ENCODE measurements at places on chromosomes 11 and 22.

DNA sequence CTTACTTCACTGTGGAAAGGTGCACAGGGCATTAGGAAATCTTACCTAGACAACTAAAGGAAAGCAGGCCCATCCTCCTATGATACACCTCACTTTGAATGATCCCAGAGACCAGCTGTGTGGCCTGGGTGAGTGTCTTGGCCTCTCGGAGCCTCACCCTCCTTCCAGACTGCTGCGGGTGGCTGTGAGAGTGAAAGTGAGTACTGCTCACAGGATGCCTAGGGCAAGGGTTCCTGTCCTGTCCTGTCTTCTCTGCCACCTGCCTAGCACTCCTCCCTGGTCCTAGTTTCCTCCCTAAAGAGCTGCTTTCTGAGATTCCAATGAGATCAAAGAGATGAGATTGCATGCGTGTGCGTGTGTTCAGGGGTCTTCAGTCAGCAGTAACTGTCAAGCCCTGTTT lies 19.5 kb upstream of the ADORA2A start:
- no peak for DNase-seq

DNA sequence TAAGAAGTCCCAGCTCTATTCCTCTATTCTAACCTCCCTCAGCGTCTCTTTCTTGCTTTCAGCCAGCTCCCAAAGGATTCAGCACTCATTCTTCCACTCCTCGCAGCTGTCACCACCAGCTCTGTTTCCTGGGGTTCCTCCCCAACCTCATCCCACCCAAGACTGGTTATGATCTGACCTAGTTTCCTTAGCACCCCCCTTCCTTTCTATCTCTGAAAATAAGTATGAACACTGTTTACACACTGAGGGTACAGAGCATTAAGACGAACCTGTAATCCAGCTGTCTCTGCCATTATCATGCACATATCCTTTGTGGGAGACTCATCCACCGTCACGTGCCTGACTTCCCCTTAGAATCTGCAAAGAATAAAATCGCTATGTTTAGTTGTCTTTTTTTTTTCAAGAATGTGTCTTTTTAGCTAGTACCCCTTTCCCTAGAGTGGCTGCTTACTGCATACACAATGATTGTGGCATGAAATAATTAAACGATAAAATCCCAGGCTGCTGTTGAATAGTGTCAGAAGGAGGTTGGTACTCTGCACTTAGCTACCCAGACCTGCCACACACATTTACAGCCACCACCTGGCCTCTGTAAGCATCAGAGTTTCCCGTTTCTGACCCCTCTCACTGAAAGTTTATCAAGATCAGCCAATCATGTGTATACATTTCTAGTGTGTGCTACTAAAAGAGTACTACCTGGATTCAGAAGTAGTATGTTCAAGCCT lies 26.9 kb upstream of the CSTF3 start:
- no peak for DNase-seq

- DNase-seq, result no peak
Measured at GRCh38 chr11:11446967-11447366, 93.9 kb upstream of the CSNK2A3 start.

- DNase-seq, result no peak
Measured at GRCh38 chr11:91296629-91297028, 928.0 kb upstream of the FAT3 start.

DNA sequence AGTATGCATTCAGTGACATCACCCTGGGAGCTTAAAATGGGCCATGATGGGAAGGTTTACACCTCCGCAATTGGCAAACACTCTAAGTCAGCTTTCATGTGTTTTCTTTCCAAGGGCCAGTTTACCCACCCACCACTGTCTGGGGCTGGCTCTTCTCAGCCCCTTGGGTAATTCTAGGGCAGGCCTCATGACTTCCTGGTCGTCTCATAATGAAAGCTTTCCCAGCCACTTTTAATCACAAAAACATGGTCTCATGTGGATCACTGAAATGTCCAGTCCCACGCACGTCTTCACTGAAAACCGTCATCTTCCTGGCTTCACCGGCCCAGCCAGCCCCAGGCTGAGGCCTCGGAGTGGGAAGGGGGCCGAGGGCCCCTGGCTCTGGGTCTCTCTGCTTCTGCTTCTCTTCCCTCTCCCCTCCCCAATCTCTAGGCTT lies 58.5 kb upstream of the ANO1 start:
- no peak for DNase-seq

- DNase-seq, result no peak
Measured at GRCh38 chr11:111906680-111907079, 4.9 kb downstream of the CRYAB start.

DNA sequence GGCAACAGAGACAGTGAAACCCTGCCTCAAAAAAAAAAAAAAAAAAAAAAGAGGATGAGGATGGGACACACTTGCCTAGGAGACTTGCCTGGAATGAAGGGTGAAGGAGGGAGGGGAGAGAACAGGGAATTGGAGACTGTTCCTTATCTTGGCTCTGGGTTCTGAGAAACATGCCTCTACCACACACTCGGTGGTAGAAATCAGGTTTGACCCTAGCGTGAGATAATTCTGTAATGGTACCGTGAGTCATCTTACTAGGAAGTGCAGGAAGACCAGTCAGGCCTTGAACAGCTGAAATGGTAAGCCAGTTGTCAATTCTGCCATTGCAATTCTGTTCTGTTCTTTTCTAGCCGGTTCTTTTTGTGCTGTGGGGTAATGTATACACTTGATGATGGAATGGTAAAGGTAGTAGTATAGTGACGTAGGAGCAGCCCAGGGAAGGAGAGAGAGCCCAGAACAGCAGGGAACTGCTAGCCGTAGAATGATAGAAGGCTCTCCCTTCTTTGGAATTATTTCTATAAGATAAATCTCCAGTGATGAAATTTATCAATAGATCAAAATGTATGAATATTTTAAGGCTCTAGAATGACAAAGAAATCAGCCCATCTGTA lies 3.9 kb upstream of the AMBRA1 start:
- no peak for DNase-seq

DNA sequence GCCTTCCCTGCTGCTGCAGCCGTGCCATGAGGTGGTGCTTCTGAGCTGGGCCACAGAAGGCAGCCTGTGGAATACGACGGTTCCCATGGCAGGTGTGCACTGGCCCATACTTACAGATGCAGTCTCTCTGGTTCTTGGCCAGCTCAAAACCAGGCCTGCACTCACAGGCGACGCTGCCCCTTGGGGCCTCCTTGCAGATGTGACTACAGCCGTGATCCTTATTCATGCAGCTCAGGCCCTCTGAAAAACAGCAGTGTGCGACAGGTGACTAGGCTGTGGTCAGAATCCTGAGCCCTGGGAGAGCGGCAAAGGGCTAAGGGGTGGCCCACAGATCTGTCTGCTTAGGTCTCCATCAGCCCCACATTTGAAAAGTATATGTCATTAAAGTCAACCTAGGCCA lies 22.1 kb downstream of the SCUBE2 start:
- DNase-seq, result no peak

DNA sequence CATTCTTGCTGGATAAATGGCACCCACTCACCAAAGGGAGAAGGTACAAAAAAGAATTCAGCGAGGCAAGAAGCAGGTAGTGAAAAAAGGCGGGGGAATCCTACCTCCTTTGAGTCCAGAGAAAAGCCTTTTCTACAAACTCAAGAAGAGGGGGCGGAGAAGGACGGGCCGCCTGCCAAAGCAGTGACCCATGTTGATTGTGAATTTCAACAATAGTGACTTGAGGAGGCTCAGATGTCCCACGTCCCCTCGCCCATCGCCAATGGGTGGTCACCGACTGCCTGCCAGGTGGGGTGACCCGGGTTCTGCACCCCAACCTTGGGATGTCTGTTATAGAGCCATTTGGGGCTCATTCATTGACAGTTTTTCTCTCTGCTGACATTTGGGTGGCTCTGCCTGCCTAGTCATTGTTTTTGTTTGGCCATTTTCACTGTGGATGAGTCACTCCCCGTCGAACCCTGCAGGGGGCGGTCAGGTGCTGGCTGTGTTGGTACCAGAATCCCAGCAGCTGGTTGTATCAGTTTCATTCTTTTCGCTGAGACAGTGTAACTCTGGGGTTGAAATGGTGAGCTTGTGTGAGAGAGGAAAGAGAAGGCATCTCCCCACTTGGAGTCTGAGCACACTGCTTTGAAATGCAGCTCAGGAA lies 163.4 kb upstream of the NCAM1 start:
- DNase-seq, result no peak

GRCh38 chr22:47449508-47450270 lies 687.2 kb downstream of the TBC1D22A start:
- DNase-seq, result no peak

DNA sequence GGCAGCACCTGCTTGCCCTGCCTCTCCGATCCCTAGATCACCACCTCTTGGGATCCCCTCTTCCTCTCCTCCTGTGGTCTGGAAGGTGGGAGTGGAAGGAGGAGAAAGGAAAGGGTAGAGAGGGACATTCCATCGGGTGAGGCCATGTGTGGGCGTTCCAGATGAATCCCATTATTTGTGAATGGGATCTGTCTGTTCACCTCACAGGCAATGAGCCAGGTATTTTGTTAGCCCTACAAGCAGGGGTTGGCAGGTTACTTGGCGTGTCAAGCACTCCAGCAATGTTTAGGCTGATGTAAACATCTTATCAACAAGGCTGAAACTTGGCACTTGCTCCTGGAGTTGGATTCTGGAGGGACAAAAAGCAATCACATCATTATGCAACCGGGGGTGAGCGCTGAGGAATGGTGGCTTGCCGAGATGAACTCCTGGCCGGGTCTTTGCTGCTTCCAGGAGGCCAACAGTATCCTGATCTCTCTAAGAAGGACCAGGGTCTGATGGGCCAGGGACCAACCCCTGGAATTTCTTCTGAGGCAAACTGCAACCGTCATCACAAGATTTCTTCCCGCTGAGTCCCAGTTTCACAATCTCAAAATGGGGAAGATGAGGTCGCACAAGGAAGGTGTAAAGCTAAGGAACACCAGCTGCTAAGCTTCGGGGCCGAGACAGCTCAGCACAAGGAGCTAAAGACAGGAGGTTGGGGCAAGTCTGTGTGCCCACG lies 7.8 kb downstream of the ADAMTS8 start:
- no peak for DNase-seq

- no peak for DNase-seq
Measured at GRCh38 chr11:44177905-44178304, 82.4 kb downstream of the EXT2 start.

GRCh38 chr22:48842583-48842945 lies 985.1 kb downstream of the BRD1 start:
- DNase-seq, result no peak

GRCh38 chr11:1436468-1437039 lies 46.8 kb downstream of the BRSK2 start:
- DNase-seq, result no peak

GRCh38 chr11:69201764-69202370 lies 46.1 kb downstream of the SMIM38 start:
- no peak for DNase-seq

- DNase-seq, result no peak
Measured at GRCh38 chr11:43242401-43242800, 69.4 kb upstream of the API5 start.

DNA sequence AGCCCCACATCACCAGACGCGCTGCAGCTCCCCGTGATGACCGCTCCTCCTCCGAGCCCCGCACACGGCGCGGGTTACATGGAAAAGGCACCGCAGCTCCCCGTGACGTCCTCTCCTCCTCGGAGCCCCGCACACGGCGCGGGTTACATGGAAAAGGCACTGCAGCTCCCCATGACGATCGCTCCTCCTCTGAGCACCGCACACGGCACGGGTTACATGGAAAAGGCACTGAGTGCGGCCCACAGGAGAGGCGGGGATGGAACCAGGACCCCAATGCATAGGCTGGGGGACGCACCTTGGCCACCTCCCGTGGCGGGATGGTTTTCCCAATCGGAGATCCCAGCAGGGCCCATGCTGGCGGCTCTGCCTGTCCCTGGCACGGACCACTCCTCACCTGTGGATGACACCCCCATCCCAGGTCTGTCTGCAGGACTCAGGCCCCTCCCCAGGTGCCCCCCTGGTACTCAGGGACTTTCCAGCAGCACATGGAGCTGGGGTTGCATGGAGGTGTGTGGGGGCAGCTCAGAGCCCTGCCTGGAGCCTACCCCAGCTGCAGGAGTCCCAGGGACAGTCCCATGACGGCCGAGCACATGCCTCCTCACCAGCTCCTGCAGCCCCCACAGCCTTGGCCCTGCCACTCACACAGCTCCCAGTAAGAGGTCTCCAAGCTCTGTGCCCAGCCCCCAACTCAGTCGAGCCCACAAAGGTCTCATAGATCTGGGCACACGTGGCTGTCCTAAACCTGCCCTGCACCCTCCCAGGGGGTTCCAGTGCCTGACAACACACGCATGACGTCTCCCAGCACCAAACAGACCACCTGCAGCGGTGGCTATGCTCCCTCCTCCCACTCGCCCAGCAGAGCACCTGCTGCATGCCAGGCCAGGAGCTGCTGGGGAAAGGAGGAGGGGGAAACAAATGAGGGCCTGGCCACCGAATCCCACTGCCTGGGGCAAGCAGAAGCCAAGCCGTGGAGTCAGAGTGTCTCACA lies 166.6 kb downstream of the BRD1 start:
- no peak for DNase-seq

- no peak for DNase-seq
Measured at GRCh38 chr11:114073007-114073827, 13.7 kb downstream of the ZBTB16 start.

- no peak for DNase-seq
Measured at GRCh38 chr22:35950262-35950661, 78.4 kb downstream of the RBFOX2 start.

DNA sequence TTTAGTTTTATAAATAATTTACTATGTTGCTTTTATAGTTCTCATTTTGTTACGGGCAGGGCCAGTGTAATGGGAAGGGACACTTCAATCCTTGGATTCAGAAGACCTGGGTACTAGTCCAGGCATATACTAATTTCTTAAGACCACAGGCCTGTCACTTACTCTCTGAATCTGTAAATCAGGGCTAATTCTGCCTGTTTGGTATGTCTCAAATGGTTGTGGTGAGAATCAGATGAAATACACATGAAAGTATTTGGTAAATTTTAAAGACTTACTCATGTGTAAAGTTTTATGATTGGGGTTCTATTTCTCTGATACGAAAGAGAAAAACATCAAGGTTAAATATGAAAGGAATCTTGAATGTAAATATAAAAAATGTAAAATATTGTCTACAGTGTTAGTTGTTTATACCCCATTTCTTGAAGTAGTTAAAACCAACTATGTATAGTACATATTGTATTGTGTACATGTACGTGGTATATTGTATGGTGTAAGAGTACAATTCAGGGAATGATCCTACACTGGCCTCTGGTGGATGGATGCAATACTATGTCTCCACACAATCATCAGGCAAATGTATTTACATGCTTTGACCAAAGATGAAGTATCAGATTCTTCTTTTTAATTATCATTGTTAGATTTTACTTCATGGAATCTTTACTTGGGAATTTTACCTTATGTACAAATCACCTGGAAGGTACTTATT lies 24.5 kb upstream of the RAG2 start:
- no peak for DNase-seq

Data from epithelial cell of proximal tubule (primary cell).